ENCODE measurements at places on chromosomes 3 and 15.

- DNase-seq: no peak
These were observed 13.3 kb downstream of the SH2D7 start for GRCh38 chr15:78105476-78106241.

- peak; percentile 95 for DNase-seq
These were observed 179.0 kb upstream of the PFN2 start for GRCh38 chr3:150149651-150150051.

DNA sequence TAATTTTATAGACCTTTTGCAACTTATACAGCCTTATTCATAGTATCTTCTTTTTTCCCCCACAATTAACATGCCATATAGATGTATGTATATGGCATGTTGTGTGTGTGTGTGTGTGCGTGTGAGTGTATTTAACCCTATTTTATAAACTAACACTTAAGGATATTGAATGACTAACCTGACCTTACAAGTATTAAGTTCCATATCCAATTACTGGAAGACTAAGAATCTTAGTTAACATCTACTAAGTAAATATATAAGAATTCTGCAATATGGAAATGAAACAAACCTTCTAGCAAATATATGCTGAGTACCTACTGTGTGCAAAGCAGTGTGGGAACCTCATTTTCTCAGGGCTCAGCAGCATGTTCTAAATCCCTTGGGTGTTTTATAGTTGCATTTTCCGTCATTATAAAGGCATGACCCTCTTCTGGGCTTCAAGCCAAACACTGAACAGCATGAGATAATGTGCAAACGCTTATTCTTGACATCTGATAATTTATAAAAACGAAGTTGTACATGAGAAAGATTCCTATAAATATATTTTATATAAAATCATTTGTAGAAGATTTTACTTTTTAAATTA, 105.5 kb downstream of the NLGN1 start:
- DNase-seq: peak; percentile 85

DNA sequence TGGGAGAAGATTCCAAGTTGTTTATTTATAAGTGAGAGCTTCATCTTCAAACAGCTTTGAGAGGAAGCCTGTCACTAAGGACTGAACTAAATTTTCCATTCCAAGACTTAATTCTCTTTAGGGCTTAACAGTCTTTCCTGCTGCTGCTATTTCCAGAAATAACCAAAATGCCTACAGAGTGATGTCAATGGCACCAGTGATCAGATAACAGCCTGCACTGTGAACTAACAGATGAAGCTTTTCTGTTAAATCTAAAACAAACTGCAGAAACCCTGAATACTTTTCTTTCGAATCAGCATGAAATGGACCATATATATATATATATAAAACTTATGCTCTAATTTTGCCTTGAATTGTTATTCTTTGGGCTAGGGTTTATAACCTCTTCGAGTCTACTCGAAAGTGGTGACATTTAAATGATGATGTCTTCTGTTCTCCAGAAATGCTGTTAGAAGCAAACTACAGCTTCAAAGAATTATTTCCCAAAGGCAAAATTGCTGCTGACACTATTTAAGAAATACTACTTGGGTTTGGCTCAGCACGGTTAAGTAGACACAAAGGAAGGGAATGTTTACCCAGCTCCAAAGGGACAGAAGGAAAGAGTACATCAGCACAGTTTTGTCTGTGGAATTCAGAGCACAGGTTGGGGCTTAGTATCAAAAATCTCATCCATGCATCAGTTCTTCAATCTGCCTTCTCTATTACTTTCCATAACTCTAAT, 238.5 kb upstream of the LRRN1 start:
- DNase-seq: peak; percentile 77

GRCh38 chr3:87792534-87793336, 266.1 kb downstream of the CGGBP1 start:
- DNase-seq: peak; percentile 22

GRCh38 chr15:63198371-63199250, 9.2 kb downstream of the RAB8B start:
- DNase-seq: no peak

DNA sequence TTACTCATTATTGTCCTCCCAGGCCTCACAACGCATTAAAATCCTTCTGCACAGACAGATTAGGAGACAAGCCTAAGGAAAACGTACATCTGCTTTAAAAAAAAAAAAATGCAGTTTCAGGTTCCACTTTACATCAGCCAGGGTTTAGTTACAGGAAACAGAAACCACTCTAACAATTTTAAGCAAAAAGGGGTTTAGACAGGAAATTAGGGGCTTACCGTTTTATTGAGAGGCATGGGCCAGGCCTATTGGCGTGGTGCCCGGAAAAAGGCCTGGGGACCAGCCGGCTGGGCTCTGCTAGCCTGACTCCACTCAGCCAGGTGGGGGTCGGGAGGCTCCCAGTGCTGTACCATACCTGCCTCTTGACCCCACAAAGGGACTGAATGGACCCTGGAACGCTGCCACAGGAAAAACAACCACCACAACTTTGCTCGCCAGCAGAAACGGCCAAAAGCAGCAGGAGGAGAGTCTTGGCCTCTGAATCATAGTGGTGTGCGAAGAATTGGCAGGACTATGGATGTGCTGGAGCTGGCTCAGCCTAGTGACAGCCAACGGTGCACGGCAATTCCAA, 124.3 kb downstream of the CHSY1 start:
- DNase-seq: peak; percentile 97

All from fibroblast of skin of back (primary cell).